ENCODE measurements at places on chromosomes 7 and 10. TPM values are rescaled to one million over a fixed set of nuclear protein-coding genes. Genes with fewer than 3 reads are reported as not detected.

ZNF853 gene
- 2.7 TPM for total RNA-seq

TYW1B gene
- 4.0 TPM for total RNA-seq

TMEM60 gene
- total RNA-seq = 1.2 TPM

FAM180A gene
- total RNA-seq = not detected

SPDYE16 gene
- not detected for total RNA-seq

UCN3 gene
- total RNA-seq = not detected

TLX1 gene
- not detected for total RNA-seq

RADIL gene
- not detected for total RNA-seq

GSTK1 gene
- 259 TPM for total RNA-seq

FZD1 gene
- total RNA-seq = 0.28 TPM

ZNF273 gene
- 6.8 TPM for total RNA-seq

ANK3 gene
- total RNA-seq = 61.9 TPM

NSUN6 gene
- 22.9 TPM for total RNA-seq

KAZALD1 gene
- total RNA-seq = not detected

NPY gene
- not detected for total RNA-seq

SEC23IP gene
- 18.1 TPM for total RNA-seq

PUS7 gene
- total RNA-seq = 2.7 TPM

All from CD4-positive, alpha-beta T cell (primary cell).